ENCODE measurements at places on chromosomes 7 and 10. TPM values are rescaled to one million over a fixed set of nuclear protein-coding genes. Genes with fewer than 3 reads are reported as not detected.

Gene ASB10
- total RNA-seq: not detected

Gene MAP3K8
- 45.9 TPM for total RNA-seq

Gene PTPRN2
- total RNA-seq: 1.6 TPM

Gene DKK1
- 3.3 TPM for total RNA-seq

Gene FAM25C
- not detected for total RNA-seq

Gene ST8SIA6
- 1.3 TPM for total RNA-seq

Gene HOXA11
- 1.9 TPM for total RNA-seq

Gene INMT
- total RNA-seq: 26.2 TPM

GRCh38 chr10:3978761-3979160, 193.8 kb upstream of the KLF6 start:
- DNase-seq: no peak

DNA sequence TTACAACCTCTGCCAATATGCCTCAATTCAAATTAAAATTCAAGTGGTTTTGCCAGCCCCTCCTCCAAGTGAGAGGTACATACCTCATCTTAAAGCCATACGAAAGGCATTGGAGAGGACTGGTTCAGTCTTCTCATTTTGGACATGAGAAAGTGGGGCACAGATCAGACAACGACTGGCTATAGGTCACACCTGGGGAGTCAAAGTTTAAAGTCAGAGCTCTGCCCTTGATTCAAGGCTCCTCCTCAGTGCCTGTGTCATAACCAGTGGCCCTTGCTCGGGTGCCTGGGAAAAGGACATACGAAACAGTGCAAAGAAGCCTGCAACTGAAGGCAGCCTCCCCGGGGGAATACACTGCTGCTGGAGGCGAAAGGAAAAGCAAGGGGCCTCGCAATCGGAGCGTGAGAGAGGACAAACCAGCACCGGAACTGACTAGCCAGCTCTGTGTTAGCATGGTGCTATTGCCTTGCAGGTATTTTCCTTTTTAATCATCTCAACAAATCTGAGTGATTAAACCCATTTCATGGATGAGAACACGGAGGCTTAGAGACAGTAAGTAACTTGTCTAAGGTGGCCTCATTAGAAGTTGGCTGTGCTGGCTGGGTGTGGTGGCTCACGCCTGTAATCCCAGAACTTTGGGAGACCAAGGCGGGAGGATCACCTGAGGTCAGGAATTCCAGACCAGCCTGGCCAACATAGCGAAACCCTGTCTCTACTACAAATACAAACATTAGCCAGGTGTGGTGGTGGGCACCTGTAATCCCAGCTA, 1.1 kb upstream of the MTPAP start:
- no peak for DNase-seq

DNA sequence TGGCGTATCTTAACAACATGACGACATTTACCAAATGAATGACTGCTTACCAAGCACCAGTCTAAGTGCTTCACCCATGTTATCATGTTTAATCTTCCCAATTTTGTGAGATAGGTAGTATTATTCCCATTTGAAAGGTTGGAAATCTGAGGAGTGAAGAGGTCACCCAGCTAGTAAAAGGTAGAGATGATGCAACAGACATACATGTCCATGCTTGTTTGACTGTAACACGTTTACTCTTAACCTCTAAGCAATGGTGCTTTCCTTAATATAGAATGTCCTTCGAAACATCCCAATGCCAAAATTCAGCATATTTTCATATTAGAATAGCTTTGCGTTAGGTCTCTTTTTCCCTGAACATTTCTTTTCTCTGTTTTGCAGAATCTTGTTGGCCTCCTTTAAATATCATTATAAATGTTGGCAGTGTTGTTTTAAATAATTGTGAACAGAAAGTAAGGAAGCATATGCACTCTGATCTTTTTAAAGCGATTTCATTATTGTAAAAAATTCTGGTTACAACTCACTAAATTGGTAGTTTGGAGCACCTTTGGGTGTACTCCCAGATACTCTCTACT, 722.8 kb downstream of the AUTS2 start:
- DNase-seq: no peak

DNA sequence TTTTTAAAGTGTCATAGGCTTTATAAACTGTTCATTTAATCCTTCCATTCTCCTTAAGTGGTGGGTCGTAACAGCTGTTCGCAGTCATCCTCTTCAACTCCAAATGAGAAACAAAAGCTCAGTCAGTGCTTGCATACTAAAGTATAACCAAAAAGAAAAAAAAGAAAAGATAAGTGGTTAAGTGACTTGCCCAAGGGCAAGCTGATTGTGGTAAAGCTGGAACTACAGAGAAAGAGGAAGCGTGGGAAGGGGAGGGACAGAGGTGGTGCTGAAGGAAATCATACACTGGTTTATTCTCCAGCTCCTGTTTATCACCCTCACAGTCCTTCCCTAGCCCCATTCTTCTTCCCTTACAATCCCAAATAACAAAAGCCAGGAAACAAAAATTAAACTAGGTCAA, 29.6 kb downstream of the IDE start:
- DNase-seq: no peak

GRCh38 chr10:78262860-78263259, 229.2 kb downstream of the RPS24 start:
- DNase-seq: no peak

DNA sequence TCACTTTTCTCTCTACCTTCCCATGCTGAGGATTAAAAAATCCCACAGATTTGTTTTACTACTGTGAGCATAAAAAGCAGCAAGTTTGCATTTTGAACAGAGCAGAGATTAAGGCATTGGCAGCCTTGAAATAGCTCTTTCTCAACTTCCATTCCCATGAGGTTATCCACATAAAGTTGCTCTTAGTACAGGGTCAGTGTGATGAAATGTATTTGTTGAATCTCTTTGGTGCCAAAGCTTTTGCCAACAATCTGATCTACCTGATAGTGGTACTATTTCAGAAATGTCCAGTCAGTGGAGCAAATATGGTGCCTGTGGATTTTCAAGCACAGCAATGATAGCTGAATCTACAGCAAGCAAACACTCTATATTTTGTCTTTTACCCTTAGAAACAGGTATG, 254.8 kb downstream of the INHBA start:
- no peak for DNase-seq

DNA sequence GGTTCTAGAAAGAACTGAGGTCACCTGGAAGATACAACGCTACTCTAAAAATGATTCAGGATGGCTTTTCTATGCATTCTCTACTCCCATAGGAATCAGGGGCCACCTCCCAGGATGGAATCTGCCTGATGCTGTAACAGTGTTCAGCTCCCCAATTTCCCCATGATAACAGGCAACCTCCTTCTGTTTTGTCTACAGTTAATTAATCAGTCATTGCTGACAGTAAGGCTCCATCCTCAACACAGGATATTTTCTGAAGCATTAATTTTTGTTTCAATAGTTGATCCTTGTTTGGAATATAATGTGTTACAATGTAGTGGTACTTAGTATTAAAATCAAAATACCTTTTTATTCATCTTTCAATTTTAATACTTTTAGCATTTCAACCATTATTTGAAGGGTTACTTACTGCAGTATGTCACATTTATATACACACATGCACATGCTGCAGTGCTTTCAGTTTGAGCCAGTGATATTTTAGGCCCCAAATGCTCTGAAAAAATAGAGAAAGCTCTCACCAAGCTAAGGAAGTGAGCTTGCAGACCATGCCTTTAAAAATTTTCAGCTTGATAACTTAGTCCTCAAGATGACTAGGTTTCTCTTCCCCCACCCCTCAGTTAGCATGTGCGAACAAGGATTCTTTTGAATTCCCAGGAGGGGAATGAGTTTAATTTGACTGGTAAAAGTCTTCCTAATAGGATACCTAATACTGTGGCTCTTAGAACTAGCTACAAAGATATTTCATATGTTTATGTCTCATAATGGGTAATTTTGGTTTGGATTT, 592 bp upstream of the PIK3CG start:
- no peak for DNase-seq
